ENCODE measurements at places on chromosomes 2 and 18.

GRCh38 chr2:126704434-126705160 is 48.6 kb downstream of the GYPC start:
- DNase-seq, result no peak

DNA sequence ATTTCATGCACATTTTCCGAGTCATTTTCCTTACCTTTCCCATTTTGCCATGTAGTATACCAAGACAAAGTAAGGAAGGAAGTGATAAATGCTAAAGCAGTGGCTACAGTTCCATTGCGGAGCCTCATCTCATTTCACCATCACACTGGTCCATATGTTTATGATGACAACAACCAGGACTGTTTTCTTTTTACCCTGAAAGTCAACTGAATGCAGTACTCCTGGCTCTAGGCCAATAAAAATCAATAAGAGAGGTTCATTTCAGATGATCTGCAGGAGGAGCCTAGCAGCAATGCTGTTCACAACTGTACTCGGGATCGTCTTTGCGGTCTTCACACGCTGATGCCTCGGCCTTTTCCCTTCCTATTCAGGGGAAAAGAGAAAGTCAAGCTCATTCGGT is 4.7 kb downstream of the MGAT4A start:
- no peak for DNase-seq

DNA sequence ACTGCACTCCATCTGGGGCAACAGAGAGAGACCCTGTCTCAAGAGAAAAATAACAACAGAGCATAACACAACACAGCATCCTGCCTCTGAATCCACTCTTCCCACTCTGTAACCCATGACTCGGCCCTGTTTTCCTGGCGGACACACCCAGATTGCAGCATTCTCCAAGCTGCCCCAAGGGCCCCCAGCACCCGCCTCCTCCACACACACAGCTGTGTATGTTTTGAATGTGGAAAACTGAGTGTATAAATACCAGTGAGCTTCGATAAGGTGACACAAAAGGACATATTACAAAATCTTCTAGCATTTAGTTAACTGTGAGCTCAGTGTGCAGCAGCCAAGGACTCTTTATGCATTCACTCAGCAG is 13.0 kb downstream of the IMPA2 start:
- DNase-seq, result no peak

DNA sequence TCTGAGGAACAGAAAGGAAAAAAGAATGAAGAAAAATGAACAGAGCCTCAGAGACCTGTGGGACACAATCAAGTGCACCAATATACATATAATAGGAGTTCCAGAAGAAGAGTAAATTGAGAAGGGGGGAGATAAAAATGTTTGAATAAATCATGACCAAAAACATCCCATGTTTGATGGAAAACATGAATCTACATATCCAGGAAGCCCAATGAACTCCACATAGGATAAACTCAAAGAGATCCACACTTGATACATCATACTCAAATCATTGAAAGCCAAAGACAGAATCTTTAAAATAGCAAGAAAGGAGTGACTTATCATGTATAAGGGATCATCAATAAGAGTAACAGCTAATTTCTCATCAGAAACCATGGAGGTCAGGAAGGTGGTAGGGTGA is 80.0 kb downstream of the COA5 start:
- DNase-seq, result no peak

- no peak for DNase-seq
Measured at GRCh38 chr18:57648414-57648813, 26.8 kb upstream of the NARS1 start.

GRCh38 chr2:104897515-104898184 is 43.7 kb downstream of the POU3F3 start:
- DNase-seq, result no peak

- no peak for DNase-seq
Measured at GRCh38 chr18:77366720-77367641, 117.3 kb downstream of the GALR1 start.

DNA sequence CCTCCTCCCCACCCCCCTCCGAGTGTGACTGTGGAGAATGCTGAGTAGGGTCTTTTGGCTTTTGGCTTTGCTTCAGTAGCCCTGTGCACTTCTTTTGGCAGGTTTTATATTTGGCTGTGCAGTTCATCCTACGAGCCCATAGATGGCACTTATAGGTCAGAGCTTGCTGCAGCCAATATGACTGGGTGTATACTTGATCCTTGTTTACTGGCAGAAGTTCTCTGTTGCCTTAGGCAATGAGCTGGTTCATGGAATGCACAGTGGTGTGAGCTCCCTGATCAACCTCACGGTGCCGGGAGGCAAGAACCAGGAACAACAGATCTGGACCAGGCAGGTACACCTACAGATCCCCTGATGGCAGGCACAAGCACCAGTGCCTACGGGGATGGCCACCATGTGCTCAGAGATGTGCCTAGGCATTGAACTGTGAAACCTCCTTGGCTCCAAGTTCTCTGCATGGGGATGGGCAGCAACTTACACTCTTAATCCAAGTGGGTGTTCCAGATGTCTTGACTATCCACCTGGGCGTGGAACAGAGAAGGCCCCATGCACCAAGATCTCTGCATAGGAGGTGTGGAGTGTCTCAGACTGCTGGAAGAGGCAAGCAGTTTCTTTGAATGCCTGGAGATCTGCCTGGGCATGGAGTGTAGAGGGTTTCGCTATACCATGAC is 190.4 kb downstream of the KIAA1328 start:
- no peak for DNase-seq

- no peak for DNase-seq
Measured at GRCh38 chr2:85769983-85770362, 16.2 kb downstream of the ATOH8 start.

- DNase-seq, result no peak
Measured at GRCh38 chr2:204180649-204181048, 244.1 kb downstream of the ICOS start.

DNA sequence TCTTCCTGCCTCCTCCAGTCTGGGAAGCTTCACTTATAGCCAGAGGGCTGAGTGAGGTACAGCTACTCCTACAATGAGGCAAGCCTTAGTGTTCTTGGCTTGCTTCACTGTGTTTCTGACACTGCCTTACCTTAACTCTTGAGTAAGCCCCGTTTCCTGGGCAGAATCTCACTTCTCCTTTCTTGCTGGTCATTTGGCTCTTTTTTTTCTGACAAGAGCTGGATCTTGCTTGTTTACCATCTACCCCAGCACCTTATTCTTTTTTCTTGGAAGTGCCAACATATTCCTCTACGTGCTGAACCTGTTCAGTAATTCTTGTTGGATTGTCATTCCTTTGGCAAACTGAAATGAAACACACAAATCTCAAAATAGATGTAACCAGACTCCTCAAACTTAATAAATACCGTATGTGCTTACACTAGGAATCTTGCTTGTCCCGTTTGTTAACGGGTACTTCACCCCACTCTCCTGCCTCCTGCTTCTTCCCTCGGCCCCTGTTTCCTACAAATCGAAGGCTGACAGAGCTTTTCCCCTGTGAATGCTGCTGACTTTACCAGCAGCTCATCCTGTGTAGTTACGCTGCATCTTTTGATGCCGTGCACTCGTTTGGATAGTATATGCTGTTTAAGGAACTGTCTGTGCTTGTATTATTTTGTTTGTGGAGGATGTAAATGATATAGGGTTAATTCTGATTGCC is 132.2 kb downstream of the FMNL2 start:
- DNase-seq, result peak; percentile 56

DNA sequence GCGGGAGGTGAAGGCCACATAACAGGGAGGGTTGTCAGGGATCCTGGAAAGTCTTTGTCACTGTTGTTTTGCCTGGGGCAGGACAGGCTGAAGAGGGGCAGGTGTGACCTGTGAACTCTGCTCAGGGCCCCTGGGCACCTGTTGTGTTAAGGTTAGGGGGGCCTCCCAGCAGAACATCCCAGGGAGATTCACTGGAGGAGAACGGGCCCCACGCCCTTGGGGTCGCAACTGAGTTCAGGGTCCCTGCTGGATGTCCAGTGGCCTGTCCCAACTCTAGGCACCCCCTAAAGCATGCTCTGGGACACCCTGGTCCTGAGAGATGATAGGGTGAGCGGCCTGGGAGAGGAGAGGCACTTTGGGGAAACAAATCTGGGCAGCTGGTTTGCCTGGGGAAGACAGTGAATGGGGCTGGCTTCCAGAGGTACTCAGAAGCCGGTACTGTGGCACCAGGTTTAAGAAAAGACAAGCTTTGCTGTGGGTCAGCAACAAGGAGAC is 22.9 kb downstream of the GPR35 start:
- DNase-seq, result no peak

DNA sequence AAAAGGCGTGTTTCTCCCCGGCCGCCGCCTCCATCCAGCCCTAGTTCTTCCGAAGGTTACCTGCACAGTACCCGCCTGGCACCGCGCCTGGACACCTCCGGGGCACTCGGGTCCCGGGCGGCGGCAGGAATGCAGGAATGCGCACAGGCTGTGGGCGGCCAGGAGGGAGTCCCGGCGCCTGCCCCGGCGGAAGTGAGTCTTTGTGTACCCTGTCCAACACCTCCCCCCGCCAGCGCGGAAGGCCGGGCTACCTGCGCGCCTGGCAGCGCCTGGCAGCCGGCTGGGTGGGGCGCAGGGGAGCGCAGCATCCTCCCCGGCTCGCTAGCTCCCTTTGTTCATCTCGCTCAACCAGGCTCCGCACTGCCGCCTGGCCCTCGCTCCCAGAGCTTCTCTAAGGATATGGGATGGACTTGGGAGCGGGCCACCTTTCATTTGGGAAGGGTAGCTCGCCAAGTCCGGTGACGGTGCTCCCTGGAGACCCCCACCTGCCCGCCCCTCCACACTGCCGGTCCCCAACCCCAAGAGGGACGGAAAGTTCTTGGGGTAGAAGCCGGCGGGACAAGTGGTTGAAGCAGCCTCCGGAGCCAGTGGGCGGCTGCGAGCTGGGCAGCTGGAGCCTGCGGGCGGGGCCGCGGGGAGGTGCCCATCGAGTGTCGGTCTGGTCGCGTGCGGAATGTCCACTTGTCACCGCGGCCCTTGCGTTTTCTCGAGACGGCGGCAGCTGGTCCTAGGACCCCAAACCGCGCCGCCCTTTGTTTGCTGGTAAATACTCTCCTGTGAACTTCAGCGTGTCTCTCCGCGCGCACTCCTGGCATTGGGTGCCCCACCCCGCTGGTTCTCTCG is 1.2 kb upstream of the ST6GAL2 start:
- DNase-seq, result no peak

DNA sequence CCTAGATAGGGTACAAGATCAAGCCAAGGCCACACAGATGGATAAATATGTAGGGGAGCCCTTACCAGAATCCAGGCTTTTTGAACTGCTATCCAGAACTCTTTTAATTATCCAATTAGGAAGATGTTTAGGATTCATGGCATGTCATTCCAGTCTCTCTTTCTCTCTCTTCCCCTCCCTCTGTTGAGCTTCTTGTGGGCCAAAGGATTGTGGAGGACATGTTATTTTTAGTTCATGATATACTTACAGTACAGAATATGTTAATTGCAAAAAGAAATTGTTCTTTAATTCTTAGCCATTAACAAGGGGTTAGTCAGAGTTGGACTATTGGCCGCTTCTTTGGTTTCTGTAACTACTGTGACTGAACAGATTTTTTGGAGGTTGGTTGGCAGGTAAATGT is 113.0 kb downstream of the SETBP1 start:
- no peak for DNase-seq

GRCh38 chr2:120344976-120345581 is 857 bp upstream of the INHBB start:
- DNase-seq, result peak; percentile 54

GRCh38 chr18:55195863-55196262 is 236.6 kb upstream of the CCDC68 start:
- DNase-seq, result no peak

DNA sequence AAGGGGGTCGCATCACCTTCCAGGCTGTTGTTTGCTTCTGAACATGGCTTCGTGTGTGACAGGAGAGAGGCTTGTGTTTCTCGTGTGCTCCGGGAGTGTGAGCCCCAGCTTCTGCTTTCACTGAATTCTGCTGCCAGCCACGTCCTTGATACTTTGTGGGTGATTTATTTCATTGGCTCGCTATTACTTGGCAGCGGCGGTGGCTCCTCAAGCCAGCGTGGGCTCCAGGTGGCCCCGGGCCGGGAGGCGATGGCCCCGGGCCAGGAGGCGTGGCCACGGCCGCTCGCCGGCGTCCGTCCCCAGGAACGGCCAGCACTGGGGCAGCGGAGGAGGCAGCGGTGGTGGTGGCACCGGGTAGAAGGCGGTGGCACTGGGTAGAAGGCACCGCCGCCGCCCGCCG is 63.1 kb downstream of the NAPG start:
- peak; percentile 4 for DNase-seq

GRCh38 chr2:239579524-239580198 is 178.8 kb upstream of the HDAC4 start:
- no peak for DNase-seq

- DNase-seq, result no peak
Measured at GRCh38 chr2:225137971-225138370, 95.7 kb upstream of the DOCK10 start.

Data from GM13977 (cell line).